Gastrocnemius medialis (tissue), 4 donors: ENCODE measurements at places on chromosomes 13 and 19. TPM values are rescaled to one million over a fixed set of nuclear protein-coding genes. Genes with fewer than 3 reads are reported as not detected.

The ZNF728 gene
- total RNA-seq = not detected

DNA sequence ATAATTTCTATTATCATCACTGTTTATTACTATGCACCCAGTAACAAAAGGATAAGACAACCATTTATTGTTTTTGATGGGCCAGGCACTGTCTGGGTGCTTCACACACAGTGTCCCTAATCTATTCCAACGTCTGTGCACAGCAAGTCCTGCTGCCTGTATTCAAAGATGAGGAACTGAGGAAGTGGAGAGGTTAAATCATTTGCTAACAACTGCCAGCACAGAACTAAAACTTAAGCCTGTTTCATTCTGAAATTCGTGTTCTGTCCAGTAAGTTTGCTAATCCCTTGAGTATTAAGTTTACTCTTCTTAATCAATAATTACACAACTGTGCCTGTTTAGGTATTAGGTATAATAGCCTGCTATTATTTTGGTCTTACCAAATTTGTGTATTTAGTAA, 41.9 kb downstream of the TEX26 start:
- no peak for DNase-seq
- H3K4me3 ChIP-seq = no peak overlapping the region
- no peaks in the 10 kb centered on the region for H3K4me1 ChIP-seq

DNA sequence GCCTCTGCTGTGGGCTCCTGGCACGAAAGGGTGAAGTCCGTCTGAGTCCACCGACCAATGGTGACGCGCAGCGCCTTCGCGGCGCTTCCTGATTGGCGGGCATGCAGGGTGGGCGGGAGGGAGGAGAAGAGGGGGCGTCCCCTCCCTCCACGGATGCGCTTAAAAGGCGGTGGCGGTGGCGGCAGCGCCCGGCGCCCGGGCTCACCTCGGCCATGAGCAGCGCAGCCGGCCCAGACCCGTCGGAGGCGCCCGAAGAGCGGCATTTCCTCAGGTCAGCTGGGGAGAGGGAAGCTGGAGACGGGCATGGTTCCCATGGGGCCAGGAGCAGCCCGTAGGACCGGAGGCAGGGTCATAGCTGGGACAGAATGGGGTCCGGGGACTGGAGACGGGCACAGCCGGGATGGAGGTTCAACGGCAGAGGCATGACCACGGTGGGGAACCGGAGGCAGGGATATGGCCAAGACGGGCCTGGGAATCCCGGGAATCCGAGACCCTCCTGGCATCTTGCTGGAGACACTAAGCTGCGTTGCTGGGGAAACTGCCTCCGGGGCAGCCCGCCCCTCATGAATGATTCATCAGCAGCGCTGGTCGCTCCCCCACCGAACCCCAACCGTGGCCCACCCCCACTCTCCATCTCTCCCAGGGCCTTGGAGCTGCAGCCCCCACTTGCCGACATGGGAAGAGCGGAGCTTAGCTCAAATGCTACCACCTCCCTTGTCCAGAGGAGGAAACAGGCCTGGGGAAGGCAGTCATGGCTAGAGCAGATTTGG, at the start of gene YJEFN3:
Gene YJEFN3, plus strand, starts transcription at position 191 of the 770 bp plus-strand sequence. Its CDS starts 22 bp downstream, at position 213.
- H3K36me3 ChIP-seq = peaks cover 21% of the 10 kb centered on the region
- no peak within 1 kb of the TSS for H3K4me3 ChIP-seq
- peaks cover 7% of the 10 kb centered on the region for H3K4me1 ChIP-seq
- DNase-seq = no peak
- no peaks in the 10 kb centered on the region for H3K27me3 ChIP-seq

DNA sequence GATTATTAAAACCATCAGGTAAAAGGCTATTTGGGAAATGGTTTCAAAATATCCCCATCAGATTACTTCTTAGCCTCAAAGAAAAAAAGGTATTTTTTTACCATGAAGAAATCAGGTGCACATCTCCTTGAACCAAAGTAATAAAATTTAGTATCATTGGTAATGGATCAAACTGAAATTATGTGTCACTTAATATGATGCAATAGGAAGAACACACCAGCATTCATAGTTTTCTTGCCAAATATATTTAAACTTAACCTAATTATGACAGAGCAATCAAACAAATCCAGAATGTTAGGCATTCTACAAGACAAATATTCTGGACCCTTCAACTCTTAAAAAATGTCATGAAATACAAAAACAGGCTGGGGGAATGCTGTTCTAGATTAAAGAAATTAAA, 4.1 kb upstream of the ZNF420 start:
- H3K4me3 ChIP-seq = no peak overlapping the region
- no peaks in the 10 kb centered on the region for H3K36me3 ChIP-seq
- H3K4me1 ChIP-seq = peaks cover 7% of the 10 kb centered on the region
- no peaks in the 10 kb centered on the region for H3K27me3 ChIP-seq
- DNase-seq = no peak
- H3K27ac ChIP-seq = no peak overlapping the region

GRCh38 chr13:90032841-90033493, 1314.5 kb upstream of the MIR17HG start:
- no peaks in the 10 kb centered on the region for H3K4me1 ChIP-seq
- no peak for DNase-seq
- H3K27me3 ChIP-seq = no peaks in the 10 kb centered on the region
- H3K27ac ChIP-seq = no peak overlapping the region
- no peaks in the 10 kb centered on the region for H3K36me3 ChIP-seq

The GSX1 gene
- not detected for total RNA-seq
